Fibroblast of lung (primary cell): ENCODE measurements at places on chromosomes 5 and 9. TPM values are rescaled to one million over a fixed set of nuclear protein-coding genes. Genes with fewer than 3 reads are reported as not detected.

Gene BHMT2
- 10.3 and 20.3 TPM in 2 replicates for total RNA-seq

DNA sequence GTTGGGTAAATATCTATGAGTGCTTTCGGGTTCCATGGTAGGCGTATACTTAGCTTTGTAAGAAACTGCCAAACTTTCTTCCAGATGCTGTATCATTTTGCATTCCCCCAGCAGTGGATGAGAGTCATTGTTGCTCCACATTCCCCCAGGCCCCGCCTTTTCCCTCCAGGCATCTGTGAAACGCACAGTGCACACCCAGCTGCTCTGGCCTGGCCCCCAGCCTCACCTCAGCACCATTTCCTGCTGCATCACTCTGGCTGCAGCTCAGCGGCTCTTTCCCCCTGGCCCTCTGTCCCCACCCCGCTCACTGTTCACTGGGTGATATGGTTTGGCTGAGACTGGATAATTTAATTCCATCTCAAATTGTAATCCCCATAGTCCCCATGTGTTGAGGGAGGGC lies 76.6 kb upstream of the SPTLC1 start:
- no peak overlapping the region for H3K27ac ChIP-seq
- no peak overlapping the region for H3K4me3 ChIP-seq
- peaks cover 2% of the 10 kb centered on the region for H3K27me3 ChIP-seq
- no peaks in the 10 kb centered on the region for H3K4me1 ChIP-seq

DNA sequence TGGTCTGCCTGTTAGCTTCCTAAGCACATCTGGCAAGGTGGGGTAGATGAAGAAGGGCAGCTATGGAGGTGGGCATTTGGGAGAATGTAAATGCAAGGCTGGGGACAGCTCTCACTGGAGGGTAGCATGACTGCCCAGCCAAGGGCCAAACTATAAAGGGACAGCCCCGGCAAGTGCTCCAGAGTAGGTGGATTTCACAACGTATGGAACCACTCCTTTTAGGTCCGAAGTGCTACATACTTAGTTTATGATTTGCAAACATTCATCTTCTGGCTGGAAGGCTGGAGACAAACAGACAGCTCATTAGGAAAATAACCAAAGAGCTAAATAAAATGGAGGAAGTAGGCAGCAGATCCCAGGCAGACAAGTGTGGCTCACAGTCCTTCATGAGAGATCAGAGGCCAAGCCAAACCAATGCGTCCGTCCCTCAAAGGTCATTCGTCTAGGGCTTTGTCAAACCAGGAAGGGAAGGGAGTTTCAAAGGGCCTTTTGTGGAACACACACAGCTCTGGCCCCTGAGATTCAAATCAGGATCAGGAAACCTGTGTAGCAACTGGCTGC lies 42.5 kb upstream of the GLRX start:
- H3K27me3 ChIP-seq, result no peaks in the 10 kb centered on the region
- no peak for DNase-seq

Gene NDUFS4
- 95.0 and 147 TPM in 2 replicates for total RNA-seq

- no peaks in the 10 kb centered on the region for H3K27me3 ChIP-seq
- peak overlapping the region; percentile 61 for H3K4me3 ChIP-seq
- no peaks in the 10 kb centered on the region for H3K4me1 ChIP-seq
- H3K36me3 ChIP-seq, result no peaks in the 10 kb centered on the region
Measured at GRCh38 chr5:119355244-119355638, 578 bp upstream of the TNFAIP8 start.

DNA sequence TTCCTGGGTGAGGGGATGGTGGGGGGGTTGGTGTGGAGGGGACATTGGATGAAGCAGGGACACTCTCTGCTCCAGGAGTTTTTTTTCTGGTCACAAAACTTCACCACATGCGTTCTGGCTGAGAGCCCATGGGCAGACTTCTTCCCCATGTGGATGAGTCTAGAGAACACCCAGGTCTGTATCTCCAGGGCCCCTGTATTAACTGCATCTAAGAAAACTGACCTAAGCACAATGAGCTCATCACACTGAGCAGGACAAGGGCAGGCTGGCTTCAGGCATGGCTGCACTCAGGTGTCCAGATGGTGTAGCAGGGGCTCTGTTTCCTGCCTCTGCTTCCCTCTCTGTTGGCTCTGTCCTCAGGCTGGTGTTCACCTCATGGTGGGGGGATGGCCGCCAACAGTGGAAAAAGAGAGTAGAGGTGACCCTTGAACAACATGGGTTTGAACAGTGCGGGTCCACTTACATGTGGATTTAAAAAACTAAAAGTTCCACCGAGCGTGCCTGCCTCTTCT lies 85.3 kb upstream of the STC2 start:
- H3K36me3 ChIP-seq, result no peaks in the 10 kb centered on the region
- peaks cover 3% of the 10 kb centered on the region for H3K4me1 ChIP-seq
- no peak overlapping the region for H3K4me3 ChIP-seq
- no peak for DNase-seq
- no peak overlapping the region for H3K27ac ChIP-seq

Gene SLC25A48
- total RNA-seq, result not detected in 2 replicates

Gene OR13D1
- total RNA-seq, result not detected in 2 replicates

- H3K4me1 ChIP-seq, result no peaks in the 10 kb centered on the region
- peak; percentile 57 for DNase-seq
- peak within 1 kb of the TSS; percentile 7 for H3K27ac ChIP-seq
- no peaks in the 10 kb centered on the region for H3K36me3 ChIP-seq
- no peaks in the 10 kb centered on the region for H3K27me3 ChIP-seq
Measured at GRCh38 chr5:75611311-75612225, at the start of gene ANKDD1B. Gene ANKDD1B, plus strand, starts transcription at chr5:75611453. Its CDS starts 182 bp downstream, at chr5:75611635.

Gene TRIM14
- total RNA-seq, result 4.4 and 8.6 TPM in 2 replicates

Gene GPR150
- under 0.01 and 0.33 TPM in 2 replicates for total RNA-seq

DNA sequence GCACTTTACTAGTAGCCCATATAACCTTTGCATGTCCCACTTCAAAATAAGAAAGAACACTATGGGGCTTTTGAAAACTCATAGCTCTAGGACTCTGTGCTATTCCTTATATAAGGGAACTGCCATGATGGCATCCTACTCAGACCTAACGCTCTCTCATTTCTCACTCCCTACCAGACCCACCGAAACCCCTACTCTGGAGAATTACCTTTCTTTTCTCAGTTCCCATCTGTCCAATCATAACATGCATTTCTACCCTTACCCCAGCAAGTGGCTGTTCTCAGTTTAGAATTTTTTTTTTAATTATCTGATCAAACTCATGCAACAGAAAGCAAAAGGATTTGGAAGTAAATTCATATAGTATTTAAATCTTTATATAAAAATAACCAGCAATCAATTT lies 27.3 kb downstream of the CARNMT1 start:
- H3K27ac ChIP-seq, result no peak overlapping the region
- no peak overlapping the region for H3K4me3 ChIP-seq
- no peaks in the 10 kb centered on the region for H3K4me1 ChIP-seq
- H3K27me3 ChIP-seq, result no peaks in the 10 kb centered on the region
- no peak for DNase-seq
- no peaks in the 10 kb centered on the region for H3K36me3 ChIP-seq

GRCh38 chr5:152942633-152943336 lies 537.7 kb upstream of the NMUR2 start:
- no peaks in the 10 kb centered on the region for H3K27me3 ChIP-seq
- H3K36me3 ChIP-seq, result no peaks in the 10 kb centered on the region
- no peak overlapping the region for H3K4me3 ChIP-seq
- DNase-seq, result no peak

DNA sequence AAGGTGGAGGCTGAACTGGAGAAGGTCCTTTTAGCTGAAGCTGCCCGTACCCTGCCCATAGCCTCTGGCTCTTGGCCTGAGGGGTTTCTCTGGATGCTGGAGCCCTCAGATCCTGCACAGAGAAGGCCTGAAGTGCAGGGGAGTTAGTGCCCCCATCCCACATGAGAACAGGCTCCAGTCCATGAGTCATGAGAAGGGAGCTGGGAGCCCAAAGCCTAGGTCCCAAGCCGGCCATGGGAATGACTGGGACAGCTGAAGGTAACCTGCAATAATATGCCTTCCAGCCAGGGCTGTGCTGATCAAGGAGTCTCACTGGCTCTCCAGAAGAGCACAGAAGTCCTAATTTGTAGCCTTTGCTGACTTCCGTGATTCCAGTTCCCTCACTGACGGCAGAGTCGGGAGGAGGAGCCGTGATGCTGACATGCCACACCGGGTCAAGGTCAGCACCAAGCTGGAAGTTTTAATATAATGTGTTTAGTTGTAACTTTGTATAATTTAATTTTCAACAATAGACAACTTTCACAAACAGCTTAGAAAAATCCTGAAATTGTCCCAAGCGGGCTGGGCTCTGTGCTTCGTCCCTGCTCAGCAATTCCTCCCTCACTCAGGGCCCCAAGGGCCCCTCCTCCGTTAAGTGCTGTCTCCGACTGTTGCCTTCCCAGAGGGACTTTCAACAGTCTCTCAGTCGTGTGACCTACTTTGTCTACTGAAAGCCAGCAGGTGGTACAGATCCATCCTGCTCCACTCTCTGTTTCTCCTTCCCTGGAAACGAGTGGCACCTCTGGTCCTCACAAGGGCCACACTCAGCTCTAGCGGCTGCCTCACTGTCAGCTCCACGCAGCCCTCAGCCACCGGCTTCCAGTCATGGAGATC lies 387.8 kb downstream of the GADD45G start:
- H3K27ac ChIP-seq, result no peak overlapping the region
- H3K4me3 ChIP-seq, result no peak overlapping the region

GRCh38 chr5:14528115-14528514 lies 53.5 kb upstream of the OTULINL start:
- no peaks in the 10 kb centered on the region for H3K36me3 ChIP-seq
- H3K27me3 ChIP-seq, result no peaks in the 10 kb centered on the region
- no peaks in the 10 kb centered on the region for H3K4me1 ChIP-seq

- no peak overlapping the region for H3K4me3 ChIP-seq
- H3K4me1 ChIP-seq, result no peaks in the 10 kb centered on the region
- no peaks in the 10 kb centered on the region for H3K36me3 ChIP-seq
- no peak for DNase-seq
Measured at GRCh38 chr5:163248871-163249270, 188.5 kb upstream of the CCNG1 start.

DNA sequence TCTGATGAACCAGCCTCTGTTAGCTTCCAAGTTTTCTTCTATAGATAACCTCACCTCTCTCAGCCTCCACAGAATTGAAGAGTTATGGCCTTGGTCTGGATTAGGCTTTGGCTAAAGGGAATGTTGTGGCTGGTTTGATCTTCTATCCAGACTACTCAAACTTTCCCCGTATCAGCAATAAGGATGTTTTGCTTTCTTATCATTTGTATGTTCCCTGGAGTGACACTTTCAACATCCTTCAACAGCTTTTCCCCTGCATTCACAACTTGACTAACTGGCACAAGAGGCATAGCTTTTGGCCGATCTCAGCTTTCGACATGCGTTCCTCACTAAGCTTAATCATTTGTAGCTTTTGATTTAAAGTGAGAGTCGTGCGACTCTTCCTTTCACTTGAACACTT lies 28.1 kb upstream of the GNE start:
- H3K4me1 ChIP-seq, result no peaks in the 10 kb centered on the region
- H3K27me3 ChIP-seq, result no peaks in the 10 kb centered on the region
- no peak overlapping the region for H3K27ac ChIP-seq

GRCh38 chr9:33248606-33249005 lies 8.6 kb downstream of the SPINK4 start:
- H3K4me1 ChIP-seq, result no peaks in the 10 kb centered on the region
- DNase-seq, result no peak
- peaks cover 2% of the 10 kb centered on the region for H3K36me3 ChIP-seq
- no peak overlapping the region for H3K27ac ChIP-seq
- no peak overlapping the region for H3K4me3 ChIP-seq
- H3K27me3 ChIP-seq, result no peaks in the 10 kb centered on the region

- H3K4me1 ChIP-seq, result no peaks in the 10 kb centered on the region
- H3K4me3 ChIP-seq, result no peak overlapping the region
- no peak for DNase-seq
- no peaks in the 10 kb centered on the region for H3K27me3 ChIP-seq
- H3K27ac ChIP-seq, result no peak overlapping the region
Measured at GRCh38 chr5:4735261-4735660, 404.9 kb upstream of the ADAMTS16 start.

- no peaks in the 10 kb centered on the region for H3K36me3 ChIP-seq
Measured at GRCh38 chr5:112367400-112367799, 51.7 kb downstream of the EPB41L4A start.

DNA sequence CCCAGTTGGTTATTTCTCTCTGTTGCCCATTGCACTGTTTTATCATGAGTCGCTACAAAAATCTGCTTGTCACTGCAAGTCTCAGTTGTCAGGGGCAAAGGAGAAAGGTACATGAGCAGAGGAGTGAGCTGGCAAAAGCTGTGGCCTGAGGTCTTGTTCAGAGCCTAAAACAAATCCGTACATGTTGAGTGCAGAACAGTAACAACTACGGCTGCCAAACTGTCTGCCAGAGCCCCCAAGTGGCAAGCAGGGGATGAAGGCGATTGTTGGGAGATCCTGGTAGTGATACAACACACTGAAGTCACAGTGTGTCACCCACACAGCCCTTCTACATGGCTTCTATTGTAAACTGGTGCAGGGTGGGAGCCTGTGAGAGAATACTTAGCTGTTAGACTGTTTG lies 50.9 kb downstream of the BRINP1 start:
- H3K4me3 ChIP-seq, result no peak overlapping the region
- H3K4me1 ChIP-seq, result no peaks in the 10 kb centered on the region
- no peaks in the 10 kb centered on the region for H3K36me3 ChIP-seq
- H3K27ac ChIP-seq, result no peak overlapping the region
- no peaks in the 10 kb centered on the region for H3K27me3 ChIP-seq

Gene CYLC2
- not detected in 2 replicates for total RNA-seq

DNA sequence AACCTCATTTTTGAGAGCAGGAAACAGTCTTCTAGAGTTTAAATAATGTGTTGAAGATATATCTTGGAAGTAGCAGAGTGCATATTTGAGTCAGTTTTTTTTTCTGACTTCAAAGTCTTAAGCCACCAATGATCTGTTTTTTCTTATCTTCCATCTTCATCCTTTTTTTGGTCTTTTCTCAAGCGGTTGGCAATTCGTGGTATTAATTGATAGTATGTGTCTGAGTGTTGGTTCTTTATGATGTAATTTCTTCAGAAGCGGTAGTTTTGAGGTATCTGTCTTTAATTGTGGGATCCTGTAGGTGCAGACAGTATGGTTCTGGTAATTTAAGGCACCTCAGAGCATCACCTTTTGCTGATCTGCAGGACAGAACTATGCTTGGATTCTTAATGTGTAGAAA lies 3.9 kb downstream of the CSNK1G3 start:
- no peaks in the 10 kb centered on the region for H3K36me3 ChIP-seq
- DNase-seq, result no peak
- no peak overlapping the region for H3K4me3 ChIP-seq
- H3K4me1 ChIP-seq, result peaks cover 4% of the 10 kb centered on the region
- H3K27ac ChIP-seq, result no peak overlapping the region

GRCh38 chr9:107894572-107895261 lies 405.1 kb upstream of the KLF4 start:
- H3K4me3 ChIP-seq, result no peak overlapping the region
- no peaks in the 10 kb centered on the region for H3K27me3 ChIP-seq
- peak overlapping the region; percentile 29 for H3K27ac ChIP-seq
- DNase-seq, result no peak
- H3K4me1 ChIP-seq, result no peaks in the 10 kb centered on the region

- H3K27me3 ChIP-seq, result peaks cover 12% of the 10 kb centered on the region
- H3K4me3 ChIP-seq, result no peak overlapping the region
- no peaks in the 10 kb centered on the region for H3K4me1 ChIP-seq
- DNase-seq, result no peak
- H3K27ac ChIP-seq, result no peak overlapping the region
Measured at GRCh38 chr5:149680810-149681221, 49.3 kb upstream of the PPARGC1B start.

GRCh38 chr5:73321757-73322436 lies 126.7 kb downstream of the FOXD1 start:
- no peaks in the 10 kb centered on the region for H3K27me3 ChIP-seq
- peak overlapping the region; percentile 39 for H3K27ac ChIP-seq
- no peaks in the 10 kb centered on the region for H3K36me3 ChIP-seq
- H3K4me3 ChIP-seq, result no peak overlapping the region
- DNase-seq, result peak; percentile 100
- H3K4me1 ChIP-seq, result peaks cover 10% of the 10 kb centered on the region

GRCh38 chr5:159047086-159047485 lies 52.6 kb downstream of the EBF1 start:
- peak overlapping the region; percentile 14 for H3K27ac ChIP-seq
- H3K36me3 ChIP-seq, result no peaks in the 10 kb centered on the region
- peaks cover 18% of the 10 kb centered on the region for H3K4me1 ChIP-seq
- H3K4me3 ChIP-seq, result no peak overlapping the region
- peak; percentile 68 for DNase-seq

Gene PHF24
- under 0.01 and 0.17 TPM in 2 replicates for total RNA-seq
